Activated CD4-positive, alpha-beta T cell treated with anti-CD3 and anti-CD28 coated beads, Interleukin-2, amount 50 U/mL, for 4 hours (primary cell): ENCODE measurements at places on chromosomes 12 and 14.

DNA sequence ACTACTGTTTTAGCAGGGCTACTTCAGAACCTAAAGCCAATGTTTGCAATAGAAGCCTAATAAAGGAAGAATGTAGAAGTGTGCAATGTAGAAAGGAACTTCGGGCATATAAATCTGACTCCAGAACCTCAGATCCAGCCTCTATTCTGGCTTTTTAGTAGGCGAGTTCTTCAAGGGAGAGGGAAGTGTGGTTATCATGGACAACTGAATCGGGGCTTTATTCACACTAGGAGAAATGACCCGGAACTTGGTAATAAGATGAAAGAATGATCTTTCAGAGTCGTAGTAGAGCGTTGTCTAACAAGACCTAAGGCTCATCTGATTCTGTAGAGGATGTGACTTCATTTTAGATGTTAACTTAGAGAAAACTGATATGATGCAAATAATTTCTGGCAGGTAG lies 72.9 kb downstream of the CRADD start:
- DNase-seq, result no peak

GRCh38 chr12:2783936-2784600 lies 10.7 kb upstream of the FKBP4 start:
- DNase-seq, result peak; percentile 26

DNA sequence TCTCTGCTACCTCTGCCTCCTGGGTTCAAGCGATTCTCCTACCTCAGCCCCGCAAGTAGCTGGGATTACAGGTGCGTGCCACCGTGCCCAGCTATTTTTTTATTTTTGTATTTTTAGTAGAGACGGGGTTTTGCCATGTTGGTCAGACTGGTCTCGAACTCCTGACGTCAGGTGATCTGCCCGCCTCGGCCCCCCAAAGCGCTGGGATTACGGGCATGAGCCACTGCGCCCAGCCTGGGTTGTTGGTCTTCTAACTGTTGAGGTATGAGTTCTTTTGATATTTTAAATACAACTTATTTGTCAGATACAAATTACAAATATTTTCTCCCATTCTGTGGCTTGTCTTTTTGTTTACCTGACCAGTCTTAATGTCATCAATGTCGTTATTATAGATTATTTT lies 95.9 kb downstream of the PCNX1 start:
- no peak for DNase-seq

- peak; percentile 23 for DNase-seq
Measured at GRCh38 chr12:54526812-54527630, 22.4 kb upstream of the PDE1B start.

DNA sequence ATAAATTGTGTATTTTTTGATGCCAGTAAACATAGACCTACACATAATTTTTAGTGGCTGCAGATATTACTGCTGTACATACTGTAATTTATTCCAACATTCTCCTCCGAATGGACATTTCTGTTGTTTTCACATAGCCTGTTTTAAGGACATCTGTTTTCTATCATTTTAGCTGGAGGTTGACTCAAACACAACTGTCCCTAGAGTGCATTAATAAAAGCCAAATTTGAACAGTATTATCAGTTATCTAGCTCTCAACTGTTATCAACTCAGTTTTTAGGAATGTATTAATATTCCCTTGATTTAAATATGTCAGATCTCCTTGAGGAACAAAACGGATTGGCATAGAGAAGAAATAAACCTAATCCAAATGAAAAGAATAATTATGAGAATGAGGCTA lies 17.2 kb upstream of the PIWIL1 start:
- no peak for DNase-seq

- no peak for DNase-seq
Measured at GRCh38 chr12:43694879-43695278, 63.7 kb downstream of the PUS7L start.

- no peak for DNase-seq
Measured at GRCh38 chr12:65881348-65881961, 57.2 kb downstream of the HMGA2 start.

- DNase-seq, result no peak
Measured at GRCh38 chr14:58772794-58773620, 135.2 kb downstream of the DACT1 start.

DNA sequence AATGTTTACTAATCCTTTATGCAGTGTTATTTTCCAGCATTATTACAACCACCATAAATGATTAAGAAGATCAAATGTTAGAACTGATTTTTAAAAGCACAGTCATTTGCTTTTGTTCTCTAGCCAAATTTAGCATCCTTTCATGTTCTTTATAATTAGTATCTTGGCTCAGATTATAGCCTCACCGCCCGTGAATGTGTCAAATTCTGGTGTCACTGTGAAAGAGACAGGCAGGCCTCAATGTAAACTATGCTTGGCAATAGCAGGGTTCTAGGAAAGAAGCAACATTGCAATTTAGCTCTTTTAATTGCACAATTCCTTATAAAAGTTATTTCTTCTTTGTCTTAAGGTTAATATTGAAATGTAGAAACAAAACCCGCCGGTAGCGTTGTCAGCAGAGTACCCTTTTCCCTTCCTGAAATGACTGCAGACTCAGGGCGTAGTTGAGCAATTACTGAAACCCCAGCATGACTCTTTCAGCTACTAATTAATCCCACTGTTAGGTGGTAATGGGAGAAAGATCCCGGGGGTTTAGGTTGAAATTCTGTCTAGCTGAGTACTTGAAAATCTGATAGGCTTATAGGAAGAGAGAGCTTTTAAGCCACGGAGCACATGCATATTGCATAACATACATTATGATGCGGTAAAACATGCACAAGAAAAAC lies 1600.5 kb upstream of the SEL1L start:
- DNase-seq, result no peak

DNA sequence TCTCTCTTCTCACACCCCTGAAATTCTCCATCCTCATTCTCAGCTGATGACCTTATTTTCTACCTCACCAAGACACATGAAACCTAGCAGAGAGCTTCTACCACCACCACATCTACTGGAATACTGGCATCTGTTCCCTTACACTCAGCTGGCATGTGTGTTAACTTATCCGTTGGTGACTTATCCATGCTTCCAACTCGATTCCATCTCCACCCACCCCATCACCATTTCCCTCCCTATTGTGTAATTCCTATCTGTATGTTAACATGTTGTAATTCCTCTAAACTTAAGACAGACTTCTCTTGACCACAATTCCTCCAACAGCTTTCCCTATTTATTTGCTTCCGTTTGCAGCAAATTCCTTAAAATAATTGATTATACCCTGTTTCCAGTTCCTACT lies 15.4 kb downstream of the C1S start:
- DNase-seq, result no peak

- no peak for DNase-seq
Measured at GRCh38 chr14:97061198-97061597, 264.0 kb downstream of the VRK1 start.

DNA sequence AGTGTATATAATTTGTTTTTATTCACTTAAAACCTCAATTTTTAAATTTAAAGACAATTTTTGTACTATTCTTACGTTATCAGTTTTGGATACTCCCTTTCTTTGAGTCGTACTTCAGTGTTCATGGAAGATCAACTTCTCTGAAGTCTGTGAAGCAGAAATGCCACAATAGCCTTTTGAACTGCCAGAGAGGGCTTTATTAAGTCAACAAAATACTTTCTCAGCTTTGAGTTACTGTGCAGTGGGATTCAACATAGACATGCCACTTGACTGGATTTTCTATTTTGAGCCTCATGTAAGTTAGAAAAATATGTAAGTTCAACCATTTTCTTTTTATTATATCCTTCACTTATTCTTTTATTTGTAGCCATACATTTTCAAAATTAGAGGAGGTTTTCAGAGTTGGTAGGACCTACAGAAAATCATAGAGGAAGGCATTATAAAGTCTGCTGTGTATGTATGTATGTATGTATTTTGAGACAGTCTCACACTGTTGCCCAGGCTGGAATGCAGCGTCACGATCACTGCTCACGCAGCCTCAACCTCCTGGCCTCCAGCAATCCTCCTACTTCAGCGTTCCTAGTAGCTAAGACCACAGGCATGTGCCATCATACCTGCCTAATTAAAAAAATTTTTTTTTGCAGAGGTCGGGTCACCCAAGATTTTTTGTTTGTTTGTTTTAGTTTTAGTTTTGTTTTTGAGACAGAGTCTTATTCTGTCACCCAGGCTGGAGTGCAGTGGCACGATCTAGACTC lies 31.3 kb upstream of the BCAT1 start:
- no peak for DNase-seq

- DNase-seq, result peak; percentile 41
Measured at GRCh38 chr12:54981796-54982195, 2.8 kb downstream of the TESPA1 start.

GRCh38 chr14:91315844-91316267 lies 71.4 kb upstream of the GPR68 start:
- DNase-seq, result peak; percentile 69

DNA sequence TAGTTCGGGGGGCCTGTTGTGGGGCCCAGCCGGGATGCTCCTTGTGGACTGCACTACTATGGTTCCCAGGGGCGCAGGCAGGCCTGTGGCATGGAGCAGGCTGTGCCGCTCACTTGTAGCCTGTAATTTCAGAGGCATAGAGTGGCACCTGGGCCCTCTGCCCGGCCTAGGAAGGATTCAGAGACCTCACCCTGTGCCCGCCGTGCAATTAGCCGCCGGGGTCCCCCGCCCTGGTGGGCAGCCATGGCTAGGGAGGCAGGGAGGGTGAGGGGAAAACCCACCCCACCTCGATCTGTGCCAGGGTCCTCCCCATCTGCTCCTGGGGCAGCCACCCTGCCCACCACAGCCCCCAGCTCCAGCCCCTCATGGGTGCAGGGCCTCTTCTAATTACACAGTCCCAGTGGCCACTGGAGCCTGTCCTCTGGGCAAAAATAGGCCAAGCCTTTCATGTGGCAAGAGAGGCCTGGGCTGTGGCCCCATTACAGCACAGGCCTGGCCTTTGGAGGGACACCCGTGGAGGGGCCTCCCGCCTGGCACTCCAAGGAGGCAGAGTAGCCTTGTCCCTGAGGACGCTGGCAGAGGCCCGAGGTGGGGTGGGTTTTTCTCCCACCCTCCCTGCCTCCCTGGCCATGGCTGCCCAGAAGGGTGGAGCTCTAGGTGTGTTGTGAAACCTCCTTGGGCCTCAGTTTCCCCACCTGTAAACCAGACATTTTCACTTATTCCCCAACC lies 5.3 kb upstream of the TMEM119 start:
- no peak for DNase-seq
